NCI-H2171 treated with DMSO at 0.1 percent for 48 hours (cell line): ENCODE measurements at places on chromosomes 11 and 22.

- DNase-seq: no peak
Observed at GRCh38 chr11:101053492-101053891, 76.1 kb downstream of the PGR start.

- no peak for DNase-seq
Observed at GRCh38 chr22:41821471-41822316, 11.2 kb upstream of the SREBF2 start.

- DNase-seq: no peak
Observed at GRCh38 chr11:78978831-78979230, 404.2 kb upstream of the NARS2 start.

DNA sequence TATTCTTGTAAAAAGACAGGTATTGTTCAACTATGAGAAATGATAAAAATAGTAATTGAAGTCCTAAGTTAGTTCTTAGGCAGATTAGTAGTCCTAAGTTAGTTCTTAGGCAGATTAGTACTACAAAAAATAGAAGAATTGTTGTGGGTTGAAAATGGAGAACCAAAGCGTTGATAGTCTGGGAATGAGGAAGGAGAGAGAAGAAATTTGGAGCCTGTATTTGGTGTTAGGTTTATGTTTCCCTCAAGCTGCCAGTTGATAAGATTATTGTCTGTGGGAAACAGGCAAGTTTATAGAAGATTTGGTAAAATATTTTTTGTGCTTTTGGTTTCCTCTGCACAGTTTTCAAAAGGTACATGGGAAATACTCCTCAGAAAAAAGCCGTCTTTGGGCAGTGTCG lies 3.6 kb downstream of the BCO2 start:
- no peak for DNase-seq

DNA sequence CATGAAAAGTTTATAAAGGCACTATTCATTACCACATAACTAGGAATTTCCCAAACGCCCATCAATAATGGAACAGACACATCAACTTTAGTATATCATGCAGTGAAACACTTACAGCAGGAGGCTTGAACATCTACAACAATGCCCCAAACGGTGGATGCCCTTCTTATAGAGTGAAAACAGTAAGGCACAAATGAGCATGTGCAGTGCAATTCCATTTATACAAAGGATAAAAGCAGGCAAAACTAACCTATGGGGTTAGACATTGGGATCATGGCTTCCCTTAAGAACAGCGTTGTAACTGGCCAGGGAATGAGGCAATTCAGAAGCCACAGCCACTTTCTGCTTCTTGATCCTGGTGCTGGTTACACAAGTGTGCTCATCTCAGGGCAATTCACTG lies 1363.0 kb downstream of the TBC1D22A start:
- no peak for DNase-seq

DNA sequence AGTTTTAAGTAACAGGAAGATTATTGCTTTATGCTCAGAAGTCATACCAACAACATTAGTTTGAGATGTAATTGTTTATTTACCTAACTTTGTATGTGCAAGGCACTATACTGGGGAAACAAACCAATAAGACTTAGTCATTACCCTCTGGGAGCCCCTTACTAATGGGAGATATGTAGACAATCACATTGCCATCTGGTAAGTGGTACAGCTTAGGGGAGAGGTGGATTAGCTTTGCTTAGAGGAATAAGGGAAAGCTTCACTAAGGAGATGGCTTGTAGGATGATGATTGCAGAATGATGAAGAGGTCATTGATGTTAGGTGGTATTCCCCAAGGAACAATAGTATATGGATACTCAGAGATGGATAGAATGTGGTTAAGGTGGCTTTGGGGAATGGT lies 17.5 kb downstream of the EMSY start:
- no peak for DNase-seq

GRCh38 chr11:128388206-128388815 lies 199.0 kb downstream of the ETS1 start:
- no peak for DNase-seq

GRCh38 chr11:1870721-1871466 lies 18.0 kb downstream of the LSP1 start:
- no peak for DNase-seq

- no peak for DNase-seq
Observed at GRCh38 chr11:45095691-45096010, 50.8 kb upstream of the PRDM11 start.

DNA sequence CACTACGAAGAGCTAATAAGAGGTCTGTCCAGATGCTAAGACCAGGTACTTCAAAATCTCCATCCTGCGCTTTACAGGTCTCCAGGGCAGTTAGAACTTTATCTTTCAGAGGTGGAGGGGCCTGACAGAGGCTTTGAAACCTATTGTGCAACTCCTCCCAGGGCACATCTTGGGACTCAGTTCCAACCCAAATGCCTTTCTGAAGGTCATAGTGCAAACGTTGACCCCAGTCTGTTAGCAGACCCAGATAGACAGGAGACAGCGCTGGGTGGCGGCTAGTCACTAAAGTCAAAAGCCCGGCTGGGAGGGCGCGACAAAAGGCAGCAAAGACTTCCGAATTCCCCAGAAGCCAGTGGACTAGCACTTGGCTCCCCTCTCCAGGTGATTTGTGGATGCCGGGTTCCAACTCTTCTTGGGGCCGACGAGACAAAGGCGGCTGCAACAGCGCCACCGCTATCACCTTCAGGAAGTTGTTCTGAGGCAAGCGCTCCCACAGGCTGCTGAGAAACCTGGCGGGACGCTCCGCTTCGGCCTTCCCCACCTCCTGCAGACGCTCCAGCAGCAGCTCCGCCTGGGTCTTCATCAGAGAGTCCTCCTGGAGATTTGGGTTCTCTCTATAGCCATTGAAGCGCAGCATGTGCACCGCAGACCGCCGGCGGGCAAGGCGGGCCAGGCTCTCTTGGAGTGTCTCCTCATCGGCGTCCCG lies 728 bp downstream of the FANCF start:
- peak; percentile 91 for DNase-seq

- peak; percentile 42 for DNase-seq
Observed at GRCh38 chr22:46777609-46777970, 15.1 kb downstream of the TBC1D22A start.

- no peak for DNase-seq
Observed at GRCh38 chr11:46836431-46836830, 9.6 kb downstream of the CKAP5 start.

DNA sequence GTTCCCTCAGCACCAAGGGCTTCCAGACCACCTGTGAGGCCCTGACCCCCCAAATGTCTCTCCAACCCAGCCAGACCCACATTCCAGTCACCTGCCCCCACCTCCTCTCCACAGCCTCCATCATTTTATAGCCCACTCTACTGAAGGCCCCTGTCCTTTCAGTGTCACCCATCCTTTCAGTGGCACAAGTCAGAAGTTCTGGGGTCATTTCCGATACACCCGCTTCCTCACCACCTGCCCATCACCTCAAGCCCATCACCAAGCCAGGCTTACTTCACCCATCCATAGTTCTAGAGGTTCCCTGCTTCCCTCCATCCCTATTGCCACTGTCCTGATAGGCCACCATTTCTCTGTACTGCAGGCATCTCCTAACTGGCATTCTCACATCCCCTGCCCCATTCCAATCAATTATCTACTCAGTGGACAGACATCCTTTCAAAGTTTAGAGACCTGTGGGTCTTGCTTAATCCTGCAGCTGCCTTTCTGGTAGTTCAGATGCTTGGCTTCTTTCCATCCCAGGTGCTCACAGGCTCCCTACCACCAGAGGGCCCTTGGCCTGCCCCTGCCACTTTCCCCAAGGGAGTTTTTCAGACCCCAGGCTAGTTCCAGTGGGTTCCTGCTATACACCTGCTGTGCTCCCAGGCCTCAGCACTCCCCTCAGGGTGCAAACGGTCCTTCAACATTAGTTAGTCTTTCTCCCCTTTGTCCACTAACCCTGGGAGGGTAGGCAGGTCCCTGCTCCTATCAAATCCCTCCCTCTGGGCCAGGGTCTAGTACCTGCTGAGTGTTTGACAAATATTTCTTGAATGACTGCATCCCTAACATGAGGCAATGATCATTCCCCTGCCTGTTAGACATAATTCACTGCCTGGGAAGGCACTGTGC lies 7.6 kb downstream of the KCNQ1OT1 start:
- DNase-seq: no peak

DNA sequence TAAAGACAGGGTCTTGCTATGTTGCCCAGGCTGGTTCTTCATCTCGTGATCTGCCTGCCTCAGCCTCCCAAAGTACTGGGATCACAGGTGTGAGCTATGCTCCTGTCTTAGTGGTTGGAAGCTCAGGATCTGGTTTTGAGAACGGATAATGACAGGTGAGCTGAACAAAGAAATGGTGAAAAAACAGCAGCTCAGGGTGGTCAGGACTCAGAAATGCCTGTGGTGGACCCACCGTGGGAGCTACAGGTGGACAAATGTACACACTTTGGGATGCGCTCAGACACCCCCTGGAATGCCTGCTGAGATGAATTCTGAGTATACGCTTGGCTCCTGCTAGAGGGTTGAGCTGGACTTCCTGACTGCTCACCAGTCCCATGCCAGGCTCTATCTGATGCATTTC lies 9.5 kb downstream of the RFPL1 start:
- DNase-seq: no peak

DNA sequence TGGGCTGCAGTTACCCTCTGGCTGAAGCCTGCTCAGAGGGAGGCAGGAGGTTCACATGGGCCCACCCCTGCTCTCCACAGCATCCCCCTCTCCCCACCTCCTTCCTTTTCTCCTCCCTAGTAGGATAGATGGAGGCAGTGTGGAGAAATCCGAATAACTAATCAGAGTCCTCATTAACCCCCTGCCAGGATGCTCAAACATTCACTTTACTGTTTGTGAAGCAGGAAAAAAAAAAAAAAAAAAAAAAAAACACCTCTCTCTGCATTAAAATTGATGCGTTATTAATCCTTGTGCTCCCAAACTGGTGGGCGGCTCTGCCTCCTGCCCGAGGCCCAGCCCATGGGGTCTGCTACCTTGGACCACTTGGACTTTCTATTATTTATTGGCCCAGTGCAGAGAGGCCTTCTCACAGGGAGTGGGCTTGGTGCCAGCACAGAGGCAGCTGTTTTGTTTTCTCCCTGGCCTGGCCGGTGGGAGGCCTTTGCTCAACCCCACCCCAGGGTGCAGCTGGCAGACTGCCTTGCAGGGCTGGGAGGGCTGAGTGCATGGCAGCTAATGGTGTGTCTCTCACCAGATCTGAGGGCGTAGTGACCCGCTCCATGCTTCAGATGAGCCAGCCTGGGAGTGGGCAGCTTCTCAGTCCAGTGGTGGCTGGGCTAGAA lies 150.7 kb downstream of the PKNOX2 start:
- peak; percentile 27 for DNase-seq

DNA sequence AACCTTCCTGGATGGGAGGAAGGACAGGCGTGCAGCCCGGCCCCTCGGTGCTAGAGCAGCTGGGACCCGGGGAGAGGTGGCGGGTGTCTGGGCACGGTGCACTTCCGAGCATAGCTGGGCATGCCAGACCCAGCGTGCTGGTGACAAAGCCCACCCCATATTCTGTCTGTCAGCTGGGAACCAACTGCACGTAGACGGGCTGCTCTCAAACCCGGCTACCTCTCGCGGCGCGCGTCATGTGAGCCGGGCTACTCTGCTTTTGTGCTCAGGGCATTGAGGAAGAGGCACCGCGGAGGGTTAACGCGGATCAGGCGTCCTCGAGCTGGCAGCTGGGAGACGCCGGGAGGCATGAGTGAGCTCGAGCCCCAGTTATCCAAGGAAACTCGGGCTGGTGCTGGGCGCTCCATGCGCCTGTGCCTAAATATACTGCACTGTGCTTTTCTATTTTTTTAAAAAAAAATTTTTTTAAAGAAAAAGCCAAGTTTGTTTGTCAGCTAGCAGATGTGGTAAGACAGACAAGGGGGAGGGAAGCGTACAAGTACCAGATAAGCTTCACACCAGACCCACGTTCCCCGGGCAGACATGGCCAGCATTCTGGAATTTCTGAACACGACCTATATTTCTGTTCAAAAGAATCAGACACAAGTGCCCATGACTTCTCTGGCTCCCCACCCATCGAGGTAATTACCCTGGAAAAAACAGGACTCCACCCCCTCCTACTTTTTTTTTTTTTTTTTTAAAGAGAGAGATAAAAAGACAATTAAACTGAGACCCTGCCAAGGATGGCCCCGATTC lies 425.6 kb downstream of the SHANK2 start:
- DNase-seq: peak; percentile 71

- DNase-seq: no peak
Observed at GRCh38 chr22:22896601-22897000, 9.0 kb downstream of the IGLL5 start.

GRCh38 chr22:37484480-37485394 lies 1.4 kb downstream of the MFNG start:
- peak; percentile 78 for DNase-seq

DNA sequence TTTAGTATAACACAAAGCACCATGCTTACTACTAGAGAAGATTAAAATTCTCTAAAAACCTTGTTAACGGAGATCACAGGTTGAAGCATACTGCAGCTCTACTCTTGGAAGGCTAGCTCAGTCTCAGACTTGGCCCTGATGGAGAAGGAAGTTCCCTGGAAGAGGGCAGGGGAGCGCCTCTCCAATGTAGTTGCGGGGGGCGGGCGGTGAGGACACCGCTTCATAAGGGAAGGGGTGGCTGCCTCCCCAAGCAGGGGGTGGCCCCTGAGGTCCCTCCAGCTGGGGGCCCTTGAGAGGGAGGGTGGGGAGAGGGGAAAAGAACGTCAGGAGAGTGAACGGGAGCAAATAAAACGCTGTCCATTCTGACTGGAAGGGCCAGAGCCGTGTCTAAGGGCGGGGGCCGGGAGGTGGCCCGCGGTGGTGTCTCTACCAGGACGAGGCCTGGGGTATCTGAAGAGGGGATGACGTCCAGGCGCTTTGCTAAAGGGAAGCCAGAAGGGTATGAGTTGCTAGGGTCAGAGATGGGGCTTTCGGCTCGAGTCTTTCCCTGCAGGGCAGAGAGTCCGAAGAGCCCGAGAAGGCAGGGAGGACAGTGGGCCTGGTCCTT lies 553 bp upstream of the USP47 start:
- no peak for DNase-seq

DNA sequence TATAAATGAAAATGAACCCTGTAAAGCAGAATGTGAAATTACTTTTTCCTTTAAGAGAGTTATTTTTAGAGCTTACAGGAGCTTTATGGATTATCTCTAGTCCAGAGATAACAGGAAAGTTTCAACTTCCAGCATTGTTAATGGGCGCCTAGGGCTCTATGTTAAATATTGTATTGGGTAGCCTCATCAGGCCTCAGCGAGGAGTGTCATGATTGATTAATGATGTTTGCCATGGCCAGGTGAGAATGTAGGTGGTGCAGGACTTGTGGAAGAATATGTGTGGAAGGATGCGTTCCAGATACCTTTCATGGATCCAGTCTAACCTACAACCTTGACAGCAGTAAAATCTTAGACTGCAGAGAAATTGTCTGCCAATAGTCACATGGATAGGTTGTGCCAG lies 50.6 kb downstream of the ME3 start:
- DNase-seq: no peak
